ENCODE measurements at places on chromosomes 13 and 19.

- peak; percentile 27 for DNase-seq
Observed at GRCh38 chr13:84645196-84646012, 763.1 kb upstream of the SLITRK1 start.

- peak; percentile 84 for DNase-seq
Observed at GRCh38 chr19:41774515-41774980, 19.2 kb downstream of the CEACAM6 start.

- no peak for DNase-seq
Observed at GRCh38 chr13:46489586-46490023, 63.4 kb upstream of the LRCH1 start.

GRCh38 chr13:86825410-86825809, 845.8 kb upstream of the SLITRK5 start:
- no peak for DNase-seq

All from NCI-H146 (cell line).